ENCODE measurements at places on chromosomes 7 and 10.

DNA sequence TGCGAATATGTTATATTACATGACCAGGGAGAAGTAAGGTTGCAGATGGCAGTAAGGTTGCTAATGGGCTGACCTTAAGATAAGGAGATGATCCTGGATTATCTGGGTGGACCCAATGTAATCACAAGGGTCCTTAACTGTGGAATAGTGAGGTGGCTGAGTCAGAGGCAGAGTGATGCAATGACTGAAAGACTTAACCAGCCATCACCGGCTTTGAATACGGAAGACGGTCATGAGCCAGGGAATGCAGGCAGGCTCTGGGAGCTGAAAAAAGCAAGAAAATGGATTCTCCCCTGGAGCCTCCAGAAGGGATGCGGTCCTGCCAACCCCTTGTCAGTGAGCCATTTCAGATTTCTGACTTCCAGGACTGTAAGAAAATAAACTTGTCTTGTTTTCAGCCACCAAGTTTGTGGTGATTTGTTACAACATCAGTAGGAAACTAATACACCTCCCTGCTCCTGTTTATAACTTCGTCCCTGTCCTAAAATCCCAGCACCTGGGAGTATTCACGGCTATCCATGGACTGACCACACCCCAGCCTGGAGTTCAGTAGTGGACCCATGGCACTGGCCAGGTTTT lies 4.6 kb upstream of the C10orf95 start:
- no peak for DNase-seq

- DNase-seq = no peak
These were observed 57.8 kb downstream of the MINDY3 start for GRCh38 chr10:15802375-15802949.

GRCh38 chr7:116955801-116956476 lies 2.6 kb downstream of the ST7 start:
- no peak for DNase-seq

GRCh38 chr7:191981-192649 lies at the start of gene FAM20C:
Gene FAM20C (plus strand): TSS chr7:192571. CDS start chr7:193200, 629 bp downstream.
- DNase-seq = peak; percentile 82

DNA sequence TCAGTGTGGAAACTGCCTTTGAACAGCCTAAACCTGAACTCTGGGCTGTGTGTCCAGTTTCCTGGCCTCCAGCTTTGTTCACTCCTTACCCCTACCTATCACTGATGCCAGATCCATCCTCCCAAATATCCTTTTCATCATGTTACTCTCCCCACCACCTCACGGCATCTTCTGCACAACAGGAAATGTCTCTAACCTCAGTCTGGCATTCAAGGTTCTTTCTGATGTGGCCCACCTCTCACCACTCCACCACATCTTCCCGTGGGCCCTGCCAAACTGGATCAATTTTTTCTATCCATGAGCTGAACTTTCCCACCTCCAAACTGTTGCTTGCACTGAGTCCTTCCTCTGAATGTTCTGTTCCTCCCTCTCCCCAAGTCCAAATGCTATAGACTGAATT lies 35.8 kb upstream of the MAP3K8 start:
- DNase-seq = no peak

- DNase-seq = no peak
These were observed 1212.4 kb downstream of the SORCS1 start for GRCh38 chr10:105952153-105952552.

GRCh38 chr7:37032258-37032601 lies 307.9 kb upstream of the AOAH start:
- DNase-seq = no peak

- DNase-seq = no peak
These were observed 353.4 kb downstream of the FGFR2 start for GRCh38 chr10:121244818-121245217.
